ENCODE measurements at places on chromosomes 1 and 21. TPM values are rescaled to one million over a fixed set of nuclear protein-coding genes. Genes with fewer than 3 reads are reported as not detected.

DNA sequence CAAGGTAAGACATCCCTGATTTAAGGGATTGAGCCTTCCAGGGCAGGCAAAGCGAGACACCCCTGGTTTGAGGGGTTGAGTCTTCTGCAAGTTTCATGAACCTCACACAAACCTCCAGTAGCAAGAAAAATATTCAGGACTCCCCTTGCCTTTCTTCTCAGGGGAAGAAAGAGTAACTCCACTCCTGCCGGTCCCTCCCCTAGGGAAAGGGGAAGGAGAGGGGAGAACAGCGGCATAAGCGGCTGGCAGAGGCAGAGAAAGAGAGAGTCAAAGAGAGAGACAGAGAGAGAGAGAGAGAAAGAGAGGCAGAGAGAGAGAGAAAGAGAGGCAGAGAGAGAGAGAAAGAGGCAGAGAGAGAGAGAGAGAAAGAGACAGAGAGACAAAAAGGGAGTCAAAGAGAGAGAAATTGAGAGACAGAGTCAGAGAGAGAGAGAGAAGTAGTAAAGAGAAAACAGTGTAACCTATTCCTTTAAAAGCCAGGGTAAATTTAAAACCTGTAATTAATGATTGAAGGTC is 29.5 kb upstream of the CBR3 start:
- DNase-seq: no peak

The SFN gene
- 3.1 TPM for total RNA-seq

DNA sequence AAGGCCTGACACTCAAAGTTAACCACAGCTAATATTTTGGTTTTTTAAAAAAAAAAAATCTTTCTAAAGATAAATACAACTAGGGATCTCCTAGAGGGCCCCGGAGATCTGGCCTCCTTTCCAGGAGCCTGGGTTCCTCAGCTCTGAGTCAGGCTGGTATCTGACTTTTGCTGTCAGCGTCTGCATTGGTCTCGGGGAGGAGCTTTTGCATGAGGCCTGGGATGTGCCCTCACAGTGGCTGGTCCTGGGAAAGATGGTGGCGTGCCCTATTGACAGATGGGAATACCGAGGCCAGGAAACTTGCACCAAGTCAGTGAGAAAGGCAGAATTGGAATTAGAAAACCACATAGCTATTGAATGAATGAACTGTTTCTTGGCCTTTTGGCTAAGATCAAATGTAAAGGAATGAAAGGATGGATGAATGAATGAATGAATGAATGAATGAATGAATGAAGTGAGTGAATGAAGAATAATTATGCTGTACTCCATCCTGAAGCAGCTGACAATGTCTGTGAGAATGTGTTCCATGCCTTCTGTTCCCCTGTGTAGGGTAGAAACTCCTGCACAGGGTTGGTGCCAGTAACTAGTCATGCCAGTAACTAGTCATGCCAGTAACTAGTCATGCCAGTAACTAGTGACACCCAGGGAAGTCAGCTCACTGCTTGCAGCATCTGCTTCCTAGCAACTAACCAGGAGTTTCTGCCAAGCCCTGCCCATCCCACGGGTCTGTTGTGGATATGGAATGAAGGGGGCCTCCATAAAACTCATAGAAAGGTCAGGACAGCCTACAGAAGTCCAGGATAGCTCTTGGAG is 242.5 kb upstream of the VAMP3 start:
- DNase-seq: no peak

DNA sequence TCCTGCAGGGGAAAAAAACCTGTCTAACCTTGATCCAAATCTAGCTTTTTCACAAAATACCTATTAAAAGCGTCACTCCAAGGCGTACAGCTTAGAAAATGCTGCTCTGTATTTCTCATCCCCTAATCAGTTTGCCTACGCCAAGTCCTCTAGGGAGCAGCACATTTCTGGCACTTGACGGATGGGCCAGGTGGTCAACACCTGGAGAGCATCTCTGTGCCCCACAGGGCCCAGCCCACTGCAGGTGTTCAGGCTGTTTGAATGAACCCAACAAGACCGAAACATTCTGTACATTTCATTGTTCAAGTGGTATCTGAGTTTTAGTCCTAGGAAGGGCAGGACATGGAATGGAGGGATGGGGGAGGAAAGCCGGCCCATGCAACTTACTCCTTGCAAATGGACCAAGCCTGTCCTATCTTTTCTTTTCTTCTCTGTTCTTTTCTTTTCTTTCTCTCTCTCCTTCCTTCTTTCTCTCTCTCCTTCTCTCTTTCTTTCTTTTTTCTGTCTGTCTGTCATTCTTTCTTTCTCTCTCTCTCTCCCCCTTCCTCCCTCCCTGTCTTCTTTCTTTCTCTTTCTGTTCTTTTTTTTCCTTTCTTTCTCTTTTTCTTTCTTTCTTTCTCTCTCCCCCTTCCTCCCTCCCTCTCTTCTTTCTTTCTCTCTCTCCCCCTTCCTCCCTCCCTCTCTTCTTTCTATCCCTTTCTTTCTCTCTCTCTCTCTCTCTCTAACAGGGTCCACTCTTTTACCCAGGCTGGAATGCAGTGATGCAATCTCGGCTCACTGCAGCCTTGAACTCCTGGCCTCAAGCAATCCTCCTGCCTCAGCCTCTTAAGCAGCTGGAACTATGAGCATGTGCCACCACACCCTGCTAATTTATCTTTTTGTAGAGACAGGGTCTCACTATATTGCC is 29.1 kb downstream of the IGFN1 start:
- no peak for DNase-seq

GRCh38 chr1:184980726-184981125 is 6.4 kb upstream of the NIBAN1 start:
- DNase-seq: no peak

- DNase-seq: no peak
These were observed 690.3 kb downstream of the AMY1C start for GRCh38 chr1:104440011-104440410.

DNA sequence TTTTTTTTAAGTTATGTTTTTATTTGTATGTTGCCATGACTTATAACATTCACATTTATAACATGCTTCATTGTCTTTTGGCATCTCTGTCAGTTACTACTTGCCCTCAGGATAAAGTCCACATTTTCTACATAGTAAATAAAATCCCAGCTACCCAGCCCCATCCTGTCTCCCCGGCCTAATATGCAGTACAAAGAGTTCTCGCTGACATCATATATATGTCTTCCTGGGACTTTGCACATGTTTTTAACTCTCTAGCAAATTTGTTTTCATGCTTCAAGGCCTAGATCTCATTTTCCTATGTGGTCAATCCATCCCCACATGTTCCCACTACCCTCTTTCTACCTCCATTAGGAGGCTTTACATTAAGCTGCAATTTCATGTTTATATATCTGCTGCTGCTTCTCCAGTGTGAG is 33.0 kb upstream of the IVNS1ABP start:
- no peak for DNase-seq

DNA sequence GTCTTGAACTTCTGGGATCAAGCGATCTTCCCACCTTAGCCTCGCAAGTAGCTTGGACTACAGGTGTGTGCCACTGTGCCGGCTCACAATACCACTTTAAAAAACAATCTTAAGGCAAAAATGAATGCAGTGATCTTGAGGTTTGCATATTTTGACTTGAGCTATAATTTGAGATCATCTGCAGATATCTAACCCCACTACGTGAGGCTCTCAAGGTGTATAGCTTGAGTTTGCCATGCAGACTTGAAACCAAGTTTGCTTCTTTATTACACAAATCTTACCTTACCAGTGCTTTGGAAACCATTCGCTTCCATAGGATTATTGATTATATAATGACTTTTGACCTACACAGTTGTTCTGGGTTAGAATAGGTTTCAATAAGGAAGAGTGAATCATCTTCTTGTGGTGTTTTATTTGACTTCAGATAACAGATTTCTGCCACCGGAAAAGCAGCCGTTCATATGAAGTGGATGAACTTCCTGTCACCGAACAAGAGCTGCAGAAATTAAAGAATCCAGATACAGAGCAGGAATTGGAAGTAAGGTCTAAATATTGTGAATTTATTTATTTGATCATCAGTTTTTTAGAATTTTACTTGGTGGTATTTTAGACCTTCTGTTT is 155.1 kb downstream of the VPS13D start:
- no peak for DNase-seq

DNA sequence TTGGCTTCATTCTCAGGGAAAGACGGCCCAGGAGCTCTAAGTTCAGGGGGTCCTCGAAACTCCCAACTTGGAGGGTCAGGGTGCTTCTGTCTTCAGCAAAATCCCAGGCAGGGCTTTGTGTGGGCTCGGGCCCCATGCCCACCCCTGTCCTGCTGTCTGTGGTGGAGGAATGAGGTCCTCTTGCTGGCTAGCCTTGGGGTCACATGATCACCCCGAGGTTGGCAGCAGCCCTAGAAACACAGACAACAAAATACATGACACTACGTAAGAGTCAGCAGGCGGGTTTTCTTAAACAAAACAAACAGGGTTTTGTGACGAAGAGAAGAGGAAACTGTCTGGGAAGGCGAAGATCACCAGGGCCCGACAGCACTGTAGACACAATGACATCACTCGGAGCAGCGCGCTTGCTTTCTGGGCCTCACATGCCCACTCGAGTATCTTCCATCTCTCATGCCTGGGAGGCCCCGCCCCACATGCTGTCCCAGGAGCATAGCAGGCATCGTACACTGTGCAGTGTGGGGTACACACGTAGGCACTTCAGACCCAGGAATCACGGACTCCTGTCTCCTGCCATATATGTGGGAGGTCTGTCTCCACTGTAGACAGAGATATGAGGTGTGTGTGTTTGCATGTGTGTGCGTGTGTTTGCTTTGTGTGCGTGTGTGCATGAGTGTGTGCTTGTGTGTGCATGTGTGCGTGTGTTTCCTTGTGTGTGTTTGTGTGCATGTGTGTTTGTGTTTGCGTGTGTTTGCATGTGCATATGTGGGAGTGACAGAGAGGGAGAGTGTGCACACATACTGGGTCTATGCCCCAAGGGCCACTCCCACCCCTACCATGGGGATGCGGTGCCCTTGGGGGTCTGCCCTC is 94.7 kb downstream of the SIK1 start:
- DNase-seq: no peak

DNA sequence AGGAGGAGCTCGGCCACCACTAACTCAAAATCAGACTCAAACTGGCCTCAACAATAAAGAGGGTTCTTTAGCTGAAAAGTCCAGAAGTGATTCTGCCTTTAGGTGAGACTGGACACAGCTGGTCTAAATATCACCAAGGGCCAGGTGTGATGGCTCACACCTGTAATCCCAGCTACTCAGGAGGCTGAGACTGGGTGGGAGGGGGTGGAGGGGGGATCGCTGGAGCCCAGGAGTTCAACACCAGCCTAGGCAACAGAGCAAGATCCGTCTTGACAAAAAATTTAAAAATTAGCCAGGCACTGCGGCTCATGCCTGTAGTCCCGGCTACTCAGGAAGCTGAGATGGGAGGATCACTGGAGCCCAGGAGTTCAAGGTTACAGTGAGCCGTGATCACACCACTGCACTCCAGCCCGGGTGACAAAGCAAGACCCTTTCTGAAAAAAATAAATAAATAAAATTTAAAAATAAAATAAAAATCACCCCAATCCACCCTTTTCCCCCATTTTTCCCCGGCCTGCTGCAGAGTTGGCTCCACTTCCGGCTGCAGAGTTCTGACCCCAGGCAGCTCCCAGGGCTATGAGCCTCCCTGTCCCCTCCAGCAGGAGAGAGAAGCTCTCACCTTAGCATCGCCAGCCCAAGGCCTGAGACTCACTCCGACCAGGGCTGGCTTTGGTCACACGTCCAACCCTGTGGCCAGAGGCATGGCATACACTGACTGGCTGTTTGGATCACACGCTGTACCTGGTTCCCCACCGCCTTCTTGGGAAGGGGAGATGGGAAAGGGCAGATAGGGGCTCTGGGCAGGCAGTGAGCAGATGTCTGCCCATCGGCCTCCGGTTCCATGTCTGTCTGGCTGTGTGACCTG is 87.3 kb upstream of the IFFO2 start:
- DNase-seq: no peak

The SIM2 gene
- total RNA-seq: 0.11 TPM

The CHIT1 gene
- not detected for total RNA-seq

DNA sequence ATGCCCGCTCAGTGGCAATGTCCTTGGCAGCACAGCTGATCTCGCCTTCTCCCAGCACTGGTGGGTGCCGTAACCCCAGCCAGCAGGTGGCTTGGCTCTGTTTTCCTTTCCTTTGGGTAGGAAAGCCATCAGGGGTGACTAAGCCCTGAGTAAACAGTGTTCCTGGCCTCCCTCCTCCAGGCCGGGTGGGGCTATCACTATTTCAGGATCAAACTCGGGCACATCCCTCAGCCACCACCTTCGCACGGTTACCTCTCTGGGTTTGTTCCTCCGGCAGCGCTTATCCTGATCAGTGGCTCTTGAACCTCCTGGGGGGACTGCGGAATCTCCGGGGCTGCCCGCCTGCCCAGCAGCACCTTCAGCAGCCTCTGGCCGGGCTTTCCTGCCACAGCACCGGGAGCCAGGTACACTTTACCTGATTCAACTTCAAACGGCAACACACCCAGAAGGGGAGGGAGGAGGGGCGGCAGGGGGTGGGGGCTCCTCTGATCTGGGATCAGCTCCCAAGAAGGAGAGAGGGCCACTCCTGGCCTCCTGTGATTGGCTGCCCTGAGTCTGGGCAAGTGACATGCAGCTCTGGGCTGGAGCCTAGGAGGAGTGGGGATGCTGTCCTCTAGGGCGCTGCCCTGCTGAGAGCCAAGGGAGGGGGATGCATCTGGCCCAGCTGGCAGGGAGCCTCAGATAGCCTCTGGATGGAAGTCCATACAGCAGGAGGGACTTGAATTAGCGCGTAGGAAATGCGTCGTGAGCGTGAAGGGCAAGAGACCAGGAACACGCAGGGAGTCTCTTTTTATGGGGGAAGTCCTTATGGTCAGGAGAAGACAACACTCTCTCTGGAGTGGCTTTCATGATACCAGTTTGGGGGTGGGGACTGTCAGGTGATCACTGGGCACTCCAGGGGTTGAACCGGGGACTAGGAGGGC is at the start of gene ASCL5:
ASCL5 (minus strand) TSS at position 353 of the 923 bp plus-strand sequence. CDS start 11,812 bp downstream, outside the sequence.
- no peak for DNase-seq

DNA sequence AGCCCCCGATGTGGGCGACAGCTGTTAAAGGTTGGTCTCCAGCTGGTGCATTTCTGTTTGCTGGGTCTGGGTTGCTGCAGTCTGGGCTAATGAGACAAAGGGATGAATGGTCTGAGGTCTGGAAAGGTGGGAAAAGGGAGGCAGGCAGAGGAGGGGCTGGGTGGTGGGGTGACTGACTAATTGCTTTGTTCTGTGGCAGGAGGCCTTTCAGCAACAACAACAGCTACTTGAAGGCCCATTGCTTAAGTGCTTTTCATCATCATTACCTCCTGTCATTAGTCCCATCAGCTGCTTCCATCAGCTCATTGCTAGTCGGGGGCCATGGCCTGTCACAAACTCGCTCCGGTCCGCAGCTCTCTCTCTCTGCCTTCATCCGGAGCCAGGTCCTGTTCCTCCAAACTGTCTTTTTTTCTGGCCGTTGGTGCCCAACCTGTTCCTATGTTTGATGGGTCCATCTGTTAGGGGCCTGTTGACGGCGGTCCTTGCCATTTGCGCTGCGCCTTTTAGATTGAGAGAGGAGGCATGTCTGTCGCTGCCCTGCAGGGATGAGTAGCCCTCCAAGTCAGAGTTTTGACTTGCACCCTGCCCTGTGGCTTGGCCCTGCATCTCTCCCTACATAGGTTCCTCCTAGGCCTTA is 105.6 kb upstream of the PLXNA2 start:
- no peak for DNase-seq

DNA sequence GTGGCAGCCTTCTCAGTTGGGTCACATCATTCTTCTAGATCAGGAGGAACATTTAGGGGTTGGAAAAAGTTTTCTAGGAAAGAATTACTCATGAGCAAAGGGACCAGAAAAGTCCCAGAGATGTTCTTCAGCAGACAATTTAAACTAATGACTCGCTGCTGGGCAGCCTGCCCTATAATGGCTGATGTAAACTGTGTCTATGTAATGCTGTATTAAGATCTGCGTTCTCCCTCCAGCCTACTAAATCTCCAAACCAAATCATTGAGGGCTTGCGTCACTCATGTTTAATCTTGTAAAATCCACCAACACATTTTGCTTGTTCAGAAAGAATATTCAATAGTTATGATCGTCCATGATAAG is 92.1 kb downstream of the LRRC8C start:
- no peak for DNase-seq

All from K562 (cell line).